Endothelial cell of coronary artery (primary cell): ENCODE measurements at places on chromosomes 3 and 15. TPM values are rescaled to one million over a fixed set of nuclear protein-coding genes. Genes with fewer than 3 reads are reported as not detected.

Gene NR2E3
- total RNA-seq: 0.09 and 0.18 TPM in 2 replicates

Gene GPR149
- total RNA-seq: not detected in 2 replicates

Gene ZNF619
- total RNA-seq: 5.4 and 5.6 TPM in 2 replicates

Gene SCN11A
- 0.09 TPM in 1 of 2 replicates, not detected in the other for total RNA-seq

Gene RFTN1
- total RNA-seq: 18.8 and 45.0 TPM in 2 replicates

Gene TTC21A
- 1.7 and 1.8 TPM in 2 replicates for total RNA-seq

Gene MASP1
- under 0.01 and 6.6 TPM in 2 replicates for total RNA-seq

Gene CPN2
- total RNA-seq: not detected in 2 replicates
